ENCODE measurements at places on chromosomes 5 and 9. TPM values are rescaled to one million over a fixed set of nuclear protein-coding genes. Genes with fewer than 3 reads are reported as not detected.

GRCh38 chr5:135445306-135445985 lies 1.7 kb downstream of the DCANP1 start:
- DNase-seq = no peak

DNA sequence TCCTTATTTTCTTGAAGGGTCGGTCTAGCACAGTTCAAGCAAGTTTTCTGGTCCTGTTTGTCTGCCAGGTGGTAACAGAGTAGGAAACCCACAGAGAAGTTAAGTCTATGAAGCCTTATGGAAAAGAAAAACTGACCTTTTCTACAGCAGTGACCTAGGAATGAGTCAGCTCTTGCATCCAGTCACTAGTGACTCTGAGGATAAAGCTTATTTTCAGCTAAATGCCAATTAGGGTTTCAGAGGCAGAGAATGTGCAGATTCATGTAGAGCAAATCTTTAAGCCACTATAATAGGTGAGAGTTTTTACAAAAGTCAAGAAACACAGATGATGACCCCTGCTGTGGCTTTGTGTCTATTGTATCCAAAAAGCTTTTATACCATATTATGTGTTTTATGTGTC lies 100.7 kb downstream of the CWC27 start:
- peak; percentile 44 for DNase-seq

- no peak for DNase-seq
Observed at GRCh38 chr9:99013550-99013949, 69.8 kb downstream of the COL15A1 start.

DNA sequence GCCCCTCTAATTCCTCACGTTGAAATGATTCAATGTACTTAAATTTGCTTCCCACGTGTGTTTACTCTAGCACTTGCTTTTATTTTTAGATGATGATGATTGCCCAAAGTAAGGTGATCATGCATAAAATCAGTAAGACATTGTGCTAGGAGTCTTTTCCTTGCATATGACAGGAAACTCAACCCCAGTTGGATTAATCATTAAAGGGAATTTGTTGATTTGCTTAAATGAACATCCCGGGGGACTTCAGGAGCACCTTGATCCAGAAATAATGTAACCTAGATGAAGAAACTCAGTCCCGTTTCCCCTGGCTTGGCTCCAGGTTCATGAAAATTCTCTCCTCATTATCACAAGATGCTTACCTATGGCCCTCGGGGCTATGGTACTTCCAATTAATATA lies 106.1 kb upstream of the STC2 start:
- DNase-seq = no peak

DNA sequence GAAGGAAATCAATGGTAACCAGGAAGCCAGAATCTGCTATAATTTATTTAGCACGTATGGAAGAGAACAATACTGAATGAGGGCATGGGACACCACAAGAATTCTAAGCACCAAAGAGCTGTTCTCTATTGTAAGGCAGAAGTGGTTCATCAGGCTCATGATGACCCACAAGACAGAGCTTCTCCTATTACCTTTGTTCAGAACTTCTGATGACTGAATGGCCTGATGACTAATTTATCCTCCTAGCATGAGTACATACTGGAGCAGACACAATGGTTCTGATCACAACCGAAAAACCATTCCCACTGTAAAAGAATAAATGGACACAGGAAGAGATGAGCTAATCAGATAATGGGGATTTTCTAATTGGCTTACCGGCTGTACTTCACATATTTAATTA lies 329.8 kb upstream of the PDE4D start:
- DNase-seq = no peak

- DNase-seq = no peak
Observed at GRCh38 chr9:6973089-6973488, 215.3 kb downstream of the KDM4C start.

DNA sequence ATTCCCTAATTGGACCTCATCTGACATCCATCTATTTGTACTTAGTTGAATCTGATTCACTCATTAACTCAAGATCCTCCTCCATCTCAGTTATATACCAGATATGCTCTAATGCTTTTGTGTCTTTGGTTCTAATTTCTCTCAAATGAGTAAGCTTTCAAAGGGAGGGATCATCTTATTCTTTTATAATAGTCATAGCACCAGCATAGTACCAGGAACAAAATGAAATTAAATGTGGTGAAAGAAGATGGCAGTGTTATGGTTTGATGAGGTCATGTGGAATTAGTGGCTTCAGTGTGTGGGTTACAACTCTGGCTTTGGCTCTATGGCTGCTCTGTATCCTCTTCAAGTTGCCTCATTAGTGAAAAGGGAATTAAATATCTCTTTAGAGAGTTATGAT lies 32.5 kb upstream of the ZNF366 start:
- no peak for DNase-seq

GRCh38 chr5:67969631-67970030 lies 245.9 kb upstream of the PIK3R1 start:
- DNase-seq = no peak

- no peak for DNase-seq
Observed at GRCh38 chr5:111744455-111744854, 12.5 kb downstream of the NREP start.

The FGF18 gene
- not detected for total RNA-seq

The PRDM9 gene
- total RNA-seq = not detected

The HIGD2A gene
- 80.5 TPM for total RNA-seq

The C9 gene
- not detected for total RNA-seq

The N4BP3 gene
- total RNA-seq = 3.5 TPM

The SH3GL2 gene
- total RNA-seq = not detected

The PCDHGA12 gene
- total RNA-seq = not detected

The PCDHGA8 gene
- total RNA-seq = 0.06 TPM

The LTC4S gene
- total RNA-seq = not detected
